ENCODE measurements at places on chromosomes 3 and 15.

- DNase-seq = peak; percentile 15
Observed at GRCh38 chr3:112582244-112582874, 20.5 kb downstream of the SLC35A5 start.

DNA sequence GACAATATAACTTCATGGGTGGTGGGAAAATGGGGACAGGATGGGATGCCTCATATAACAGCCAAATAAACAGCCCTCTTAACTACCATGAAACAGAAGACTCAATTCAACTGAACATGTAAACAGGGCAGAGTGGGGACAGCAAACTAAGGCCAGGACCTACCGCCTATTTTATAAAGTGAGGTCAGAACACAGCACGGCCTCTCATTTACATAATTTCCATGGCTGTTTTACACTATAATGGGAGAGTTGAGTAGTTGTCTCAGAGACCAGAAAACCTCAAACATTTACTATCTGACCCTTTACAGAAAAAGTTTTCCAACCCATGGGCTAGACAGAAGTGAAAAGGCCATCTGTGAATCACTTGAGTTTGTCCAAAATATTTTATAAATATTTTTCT, 56.7 kb upstream of the SNRPA1 start:
- no peak for DNase-seq

- no peak for DNase-seq
Observed at GRCh38 chr15:57160823-57161560, 215.3 kb upstream of the CGNL1 start.

GRCh38 chr15:77808075-77808474, 175.4 kb upstream of the LINGO1 start:
- no peak for DNase-seq

GRCh38 chr15:57146506-57147201, 228.2 kb downstream of the TCF12 start:
- DNase-seq = peak; percentile 36

DNA sequence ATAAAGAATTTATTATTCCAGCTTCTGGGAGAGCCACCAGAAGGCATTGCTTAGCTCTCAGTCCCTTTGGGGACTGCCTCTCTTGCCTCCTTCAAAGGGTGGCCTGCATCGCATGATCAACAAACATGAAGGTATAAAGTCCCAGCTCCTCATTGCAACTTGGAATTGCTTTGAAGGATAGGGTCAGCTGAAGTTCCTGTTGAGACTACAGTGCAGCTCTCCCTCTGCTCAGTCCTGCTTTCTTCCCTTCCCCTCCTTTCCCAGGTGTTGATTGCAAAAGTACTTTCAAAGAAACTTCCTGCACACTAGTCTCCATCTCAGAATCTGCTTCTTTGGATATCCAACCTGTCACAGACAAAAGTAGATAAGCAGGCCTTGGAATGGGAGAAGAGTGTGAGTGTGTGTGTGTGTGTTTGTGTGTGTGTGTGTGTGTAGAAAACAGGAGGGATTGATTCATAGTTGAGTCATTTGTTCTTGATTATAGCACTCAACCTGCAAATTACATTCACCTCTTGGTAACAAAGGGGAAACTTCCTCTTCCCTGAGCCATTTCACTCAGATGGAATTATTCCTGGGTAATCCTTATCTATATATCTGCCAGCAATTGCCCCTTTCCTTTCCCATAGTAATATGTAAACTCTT, 13.7 kb downstream of the CCR8 start:
- no peak for DNase-seq

DNA sequence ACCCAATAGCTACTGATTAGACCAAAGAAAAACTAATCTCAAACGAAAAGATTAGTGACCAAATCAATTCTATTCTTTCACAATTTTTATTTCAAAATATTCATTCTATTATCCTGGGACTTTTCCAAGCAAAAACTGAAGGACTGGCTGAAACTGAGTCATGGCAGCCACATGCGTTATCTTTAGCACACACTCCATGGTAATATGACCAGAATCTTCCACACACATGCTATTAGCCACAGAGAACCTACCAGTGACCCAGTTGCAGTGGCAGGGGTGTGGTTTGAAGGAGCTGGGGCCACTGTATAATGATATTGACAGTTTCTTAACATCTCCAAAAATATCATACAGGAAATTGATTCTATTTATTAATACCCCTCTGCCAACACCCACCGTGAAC, 154.8 kb upstream of the ABI3BP start:
- DNase-seq = no peak

GRCh38 chr3:156693166-156693565, 18.8 kb downstream of the TIPARP start:
- DNase-seq = no peak

GRCh38 chr3:76638006-76638405, 401.9 kb upstream of the ROBO2 start:
- DNase-seq = no peak

DNA sequence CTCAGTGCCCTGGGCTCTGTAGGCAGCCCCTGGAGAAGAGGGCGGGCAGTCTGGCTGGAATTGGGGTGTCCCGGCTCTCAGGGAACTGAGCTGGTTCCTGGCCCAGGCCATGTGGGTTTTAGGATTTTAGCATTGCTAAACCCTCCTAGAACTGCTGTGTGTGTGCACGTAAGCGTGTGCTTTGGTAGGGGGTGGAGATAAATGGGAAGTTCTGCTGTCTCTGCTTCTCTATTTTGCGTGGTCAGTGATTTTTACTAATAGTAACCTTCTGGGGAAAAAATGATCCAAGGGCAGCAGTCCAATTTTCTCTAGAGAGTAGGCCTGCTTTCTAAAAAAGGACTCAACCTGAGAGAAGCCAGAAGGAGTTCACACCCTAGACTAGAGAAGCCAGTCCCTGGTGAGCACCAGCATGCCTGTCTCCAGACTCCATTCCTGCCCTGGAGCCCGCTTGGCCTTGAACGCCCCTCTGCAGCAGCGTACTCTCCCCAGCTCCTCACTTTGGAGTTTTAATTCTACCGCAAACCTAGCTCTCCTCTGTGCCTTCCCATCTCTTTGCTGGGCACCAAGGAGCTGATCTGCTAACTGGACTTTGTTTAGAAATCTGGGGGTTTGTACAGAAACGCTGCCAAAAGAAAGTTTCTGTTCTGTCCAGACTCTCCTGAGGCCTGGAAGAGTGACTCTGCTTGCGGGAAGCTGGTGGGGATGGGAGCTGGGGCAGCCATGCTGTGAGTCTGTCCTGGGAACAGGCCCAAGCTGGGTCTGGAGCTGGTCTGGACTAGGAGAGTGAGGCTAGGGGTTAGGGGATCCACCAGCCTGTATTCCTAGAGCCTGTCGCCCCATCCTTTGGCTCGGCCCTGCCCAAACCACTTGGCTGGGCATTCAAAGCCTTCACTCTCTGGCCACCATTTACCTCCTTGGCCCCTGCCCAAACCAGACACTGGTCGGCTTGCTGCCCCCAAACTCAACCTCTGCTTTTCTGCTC, 19.7 kb downstream of the CORO2B start:
- no peak for DNase-seq

DNA sequence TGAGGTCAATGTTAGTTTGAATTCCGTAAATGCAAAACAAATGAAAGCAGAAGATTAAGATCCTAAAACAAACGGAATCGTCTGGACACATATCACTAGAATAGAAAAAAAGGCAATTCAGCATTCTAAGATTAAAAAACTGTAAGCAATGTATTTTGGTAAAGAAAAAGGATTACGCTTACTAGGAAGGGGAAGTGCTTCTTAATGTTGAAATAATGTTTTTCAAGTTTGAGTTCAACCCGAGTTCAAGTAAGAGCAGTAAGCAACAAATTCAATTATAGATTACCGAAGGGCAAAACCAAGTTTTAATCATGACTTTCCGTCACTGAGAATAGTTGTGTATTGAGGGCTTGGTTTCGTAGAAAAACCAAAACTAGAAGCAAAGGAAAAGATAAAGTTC, 637 bp downstream of the CIP2A start:
- DNase-seq = no peak

DNA sequence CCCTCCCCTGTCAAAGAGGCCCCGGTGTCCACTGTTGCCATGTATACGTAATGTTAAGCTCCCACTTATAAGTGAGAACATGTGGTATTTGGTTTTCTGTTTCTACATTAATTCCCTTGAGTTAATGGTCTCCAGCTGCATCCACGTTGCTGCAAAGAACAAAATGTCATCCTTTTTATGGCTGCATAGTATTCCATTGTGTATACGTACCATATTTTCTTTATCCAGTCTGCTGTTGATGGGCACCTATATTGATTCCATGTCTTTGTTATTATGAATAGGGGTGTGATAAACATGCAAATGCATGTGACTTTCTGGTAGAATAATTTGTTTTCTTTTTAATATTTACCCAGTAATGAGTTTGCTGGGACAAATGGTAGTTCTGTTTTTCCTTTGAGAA, 43.3 kb upstream of the AGTR1 start:
- no peak for DNase-seq

DNA sequence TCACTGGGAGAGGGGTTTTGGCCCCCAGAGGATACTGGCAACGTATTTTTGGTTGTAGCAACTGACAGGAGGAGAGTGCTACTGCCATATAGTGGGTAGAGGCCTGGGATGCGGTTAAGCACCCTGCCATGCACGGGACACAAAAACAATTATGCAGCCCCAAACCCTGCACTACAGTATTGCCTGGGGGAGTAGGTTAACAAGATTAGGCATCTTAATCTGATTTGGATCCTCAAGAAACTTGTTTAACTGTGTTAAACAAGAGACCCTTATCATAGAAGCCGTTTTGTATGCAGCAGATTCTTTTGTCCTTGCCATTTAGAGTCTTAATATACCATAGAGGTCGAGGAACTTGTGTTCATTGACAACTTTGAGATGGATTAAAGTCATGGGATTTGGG, 3.4 kb downstream of the PHLDB2 start:
- DNase-seq = no peak

DNA sequence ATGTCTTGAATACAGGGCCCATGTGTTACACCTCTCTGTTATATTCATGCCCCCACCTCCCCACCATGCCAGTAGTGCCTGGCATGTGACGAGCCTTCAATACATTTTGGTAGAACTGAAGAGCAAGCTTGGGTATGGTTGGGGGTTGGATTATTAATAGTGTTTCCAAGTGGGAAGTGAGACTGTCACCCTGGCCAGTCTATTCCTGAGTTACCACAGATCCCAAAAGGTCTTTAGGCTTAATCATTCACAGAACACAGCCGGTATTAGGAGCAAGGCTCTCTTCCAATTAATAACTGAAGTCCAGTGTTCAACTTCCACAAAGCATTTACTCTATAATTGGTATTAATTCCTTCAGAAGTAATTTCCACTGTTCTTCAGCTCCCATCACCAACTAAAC, 231.9 kb upstream of the LRTM1 start:
- no peak for DNase-seq

DNA sequence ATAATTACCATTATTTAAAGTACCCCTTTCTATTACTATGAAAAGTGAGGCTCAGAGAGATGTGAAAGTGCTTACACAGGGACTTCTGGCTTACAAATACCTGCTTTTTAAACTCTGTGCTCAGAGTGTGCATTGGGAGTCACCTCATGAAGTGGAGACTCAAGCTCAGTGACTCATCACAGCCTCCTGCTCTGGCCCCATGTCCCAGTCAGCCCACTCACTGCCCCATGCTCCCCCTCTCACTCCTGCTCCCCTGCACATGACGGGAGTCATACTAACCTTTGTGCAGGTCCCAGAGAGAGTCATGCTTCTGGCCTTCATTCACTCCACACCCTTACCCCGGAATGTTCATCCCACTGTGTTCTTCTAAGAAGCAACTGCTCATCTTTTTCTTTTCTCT, 20.2 kb downstream of the CCR1 start:
- DNase-seq = no peak

- DNase-seq = no peak
Observed at GRCh38 chr3:182435860-182436259, 357.4 kb upstream of the ATP11B start.

GRCh38 chr3:46369151-46369550, 1.6 kb upstream of the CCR5 start:
- no peak for DNase-seq

GRCh38 chr15:57554063-57554811, 37.5 kb upstream of the MYZAP start:
- DNase-seq = no peak

DNA sequence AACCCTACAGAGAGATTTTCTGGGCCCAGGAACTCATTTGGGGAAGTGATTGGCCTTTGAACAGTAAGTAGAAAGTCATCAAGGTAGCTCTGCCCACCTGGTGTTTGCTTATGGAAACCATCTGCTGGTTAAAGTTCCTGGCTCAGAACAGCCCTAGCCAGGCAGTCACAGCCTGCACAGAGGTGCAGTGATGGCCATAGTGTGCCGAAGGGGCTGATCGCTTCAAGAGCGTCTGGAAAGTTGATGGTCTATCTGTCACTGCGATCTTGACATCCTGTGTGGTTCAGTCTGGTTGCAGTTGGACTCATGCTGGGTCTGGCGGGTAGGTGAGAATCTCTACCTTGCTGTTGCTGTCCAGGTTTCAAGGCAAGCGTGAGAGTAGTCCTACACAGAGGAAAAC, 151.6 kb downstream of the SLCO3A1 start:
- DNase-seq = peak; percentile 82

GRCh38 chr15:51931638-51932037, 39.9 kb downstream of the LEO1 start:
- DNase-seq = no peak

DNA sequence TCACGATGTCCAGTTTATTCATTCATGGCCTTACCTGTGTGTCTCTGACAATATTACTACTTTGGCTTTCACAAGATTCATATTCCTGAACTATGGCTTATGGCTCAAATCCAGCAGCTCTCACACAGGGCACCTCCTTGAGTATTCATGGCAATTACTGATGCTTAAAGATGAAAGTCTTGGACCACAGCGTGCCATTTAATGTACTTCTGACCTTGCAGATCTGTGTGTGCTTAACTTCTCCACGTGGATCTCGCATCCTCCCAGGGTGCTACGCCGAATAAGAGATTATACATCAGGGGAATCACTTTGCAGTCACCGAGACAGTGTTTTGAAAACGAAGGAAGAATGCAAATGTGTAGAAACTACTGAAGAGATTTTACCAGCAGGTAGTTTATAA, 147.5 kb downstream of the TNIK start:
- no peak for DNase-seq

- DNase-seq = no peak
Observed at GRCh38 chr15:48721061-48721810, 75.7 kb upstream of the FBN1 start.

DNA sequence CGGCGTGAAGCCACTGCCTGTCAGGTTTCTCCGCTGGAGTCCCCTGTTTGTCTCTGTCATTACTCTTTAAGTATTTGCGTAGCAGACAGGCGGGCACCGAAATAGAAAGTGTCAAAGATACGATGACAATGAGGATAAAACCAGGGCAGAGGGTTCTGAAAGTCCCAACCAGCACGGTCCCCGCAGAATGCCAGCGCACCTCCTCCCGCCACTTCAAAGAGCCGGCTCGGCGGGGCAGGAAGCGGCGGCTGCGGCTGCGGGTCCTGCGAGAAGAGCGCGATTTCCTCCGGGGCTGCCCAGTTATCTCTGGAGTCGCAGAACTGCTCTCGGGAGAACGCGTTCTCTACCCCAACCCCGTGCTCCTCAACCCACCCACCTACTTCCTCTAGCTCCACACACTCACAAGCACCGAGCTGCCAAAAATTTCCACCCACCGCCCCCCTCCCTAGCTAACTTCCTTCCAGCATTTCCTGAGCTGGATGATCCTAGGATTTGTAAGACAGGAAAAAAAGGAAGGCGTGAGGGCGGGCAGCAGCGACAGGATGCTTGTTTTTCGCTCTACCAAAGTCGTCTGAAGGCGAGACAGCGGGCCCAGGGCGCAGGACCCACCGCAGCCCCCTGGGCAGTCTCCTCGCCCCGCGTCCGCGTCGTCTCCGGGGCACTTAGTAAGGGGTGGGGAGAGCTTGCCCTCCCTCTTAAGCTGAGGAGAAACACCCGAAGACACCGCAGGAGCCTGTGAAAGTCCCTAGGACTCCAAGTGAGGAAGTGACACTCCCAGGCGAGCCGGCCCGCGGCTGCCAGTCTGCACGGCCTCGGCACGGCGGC, at the start of gene ARHGAP31:
TSS of gene ARHGAP31 (plus strand) at position 513 of the 825 bp plus-strand sequence. CDS start 522 bp downstream, outside the sequence.
- DNase-seq = no peak

All from NCI-H187 treated with DMSO at 0.1 percent for 48 hours (cell line).